Endothelial cell (in vitro differentiated cells): ENCODE measurements at places on chromosomes 12 and 14. TPM values are rescaled to one million over a fixed set of nuclear protein-coding genes. Genes with fewer than 3 reads are reported as not detected.
A peak's percentile ranks its signal among the peaks of the same experiment; 100 is the strongest.

DNA sequence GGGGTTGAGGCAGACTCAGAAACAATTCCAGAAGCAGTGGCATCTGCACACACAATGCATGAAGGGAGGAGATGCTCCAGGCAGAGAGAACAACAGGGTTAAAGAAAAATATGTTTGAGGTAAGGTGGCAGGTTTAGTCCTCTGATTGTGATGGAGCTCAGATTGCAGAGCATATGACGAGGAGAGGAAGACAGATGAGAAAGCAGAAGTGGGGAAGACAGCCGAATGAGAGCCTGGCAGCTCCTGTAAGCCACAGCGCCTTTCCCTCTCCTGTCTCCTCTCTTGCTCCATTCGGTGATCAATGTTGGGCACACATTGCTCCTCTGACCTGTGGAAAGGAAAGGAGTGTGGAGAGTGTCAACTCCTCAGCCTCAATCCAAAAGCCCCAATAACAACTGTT is 372.2 kb downstream of the GXYLT1 start:
- H3K4me3 ChIP-seq = no peak overlapping the region
- no peak overlapping the region for H3K27ac ChIP-seq
- no peaks in the 10 kb centered on the region for H3K36me3 ChIP-seq
- peaks cover 2% of the 10 kb centered on the region for H3K27me3 ChIP-seq

GRCh38 chr12:56118688-56119357 is 757 bp downstream of the ZC3H10 start:
- peak overlapping the region; percentile 100 for H3K27ac ChIP-seq
- H3K27me3 ChIP-seq = peaks cover 25% of the 10 kb centered on the region

GRCh38 chr12:124208489-124208888 is 86.4 kb upstream of the RFLNA start:
- H3K36me3 ChIP-seq = peaks cover 2% of the 10 kb centered on the region
- H3K4me1 ChIP-seq = no peaks in the 10 kb centered on the region
- no peak for DNase-seq
- no peak overlapping the region for H3K27ac ChIP-seq
- H3K4me3 ChIP-seq = no peak overlapping the region
- H3K27me3 ChIP-seq = no peaks in the 10 kb centered on the region

- DNase-seq = no peak
- no peak overlapping the region for H3K27ac ChIP-seq
- peaks cover 6% of the 10 kb centered on the region for H3K4me1 ChIP-seq
- no peaks in the 10 kb centered on the region for H3K36me3 ChIP-seq
- H3K4me3 ChIP-seq = no peak overlapping the region
These were observed 147.4 kb downstream of the SLC38A4 start for GRCh38 chr12:46678426-46678825.

DNA sequence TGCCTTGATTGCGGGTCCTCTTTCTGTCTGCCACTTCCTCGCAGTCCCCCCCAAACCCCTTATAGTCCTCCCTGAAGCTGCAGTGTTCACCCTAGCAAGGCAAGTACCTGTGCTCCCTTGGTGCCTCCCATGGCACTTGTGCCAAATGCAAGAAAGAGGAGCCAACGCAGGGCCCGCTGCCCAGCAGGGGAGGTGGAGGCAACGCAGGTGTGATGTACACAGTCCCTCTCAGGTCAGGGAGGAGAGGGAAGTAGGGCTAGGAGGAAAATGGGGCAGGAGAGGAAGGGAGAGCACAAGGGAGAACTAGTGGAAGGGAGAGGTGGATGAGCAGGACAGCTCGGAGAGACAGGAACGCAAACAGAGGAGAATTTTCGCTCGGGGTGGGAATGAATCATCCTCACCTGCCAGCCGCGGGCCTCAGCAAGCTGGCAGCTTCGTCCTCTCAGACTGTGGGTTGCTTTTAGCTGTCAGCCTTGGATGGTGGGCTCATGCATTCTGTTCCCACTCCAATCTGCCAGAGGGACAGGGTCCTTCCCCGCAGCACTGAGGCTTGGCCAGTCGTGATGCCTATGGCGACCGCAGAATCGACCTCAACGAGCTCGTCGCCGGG is 357.0 kb downstream of the CACNA1C start:
- peaks cover 9% of the 10 kb centered on the region for H3K27me3 ChIP-seq
- H3K4me1 ChIP-seq = peaks cover 15% of the 10 kb centered on the region
- H3K4me3 ChIP-seq = no peak overlapping the region
- no peak overlapping the region for H3K27ac ChIP-seq

DNA sequence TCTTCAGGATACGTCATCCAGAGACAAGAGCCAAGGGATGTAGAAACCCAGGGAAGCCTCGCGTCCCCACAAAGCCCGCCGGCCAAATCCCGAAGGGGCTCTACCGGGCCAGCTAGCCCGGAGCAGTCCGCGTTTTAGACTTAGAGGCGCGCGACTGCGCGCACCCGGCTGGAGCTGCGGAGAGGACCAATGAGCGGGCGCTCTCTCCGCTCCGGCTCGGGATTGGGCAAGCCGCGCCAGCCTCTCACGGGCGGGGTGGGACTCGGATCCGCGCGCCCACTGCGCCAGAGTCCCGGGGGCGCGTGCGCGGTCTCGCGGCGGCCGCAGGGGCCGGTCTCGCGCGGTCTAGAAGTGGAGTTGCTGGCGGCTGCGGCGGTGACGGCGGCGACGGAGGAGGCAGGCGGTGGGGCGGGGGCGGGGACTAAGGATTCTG is 241 bp upstream of the PALS1 start:
- H3K36me3 ChIP-seq = peaks cover 3% of the 10 kb centered on the region
- peak overlapping the region; percentile 94 for H3K27ac ChIP-seq
- peak; percentile 98 for DNase-seq
- H3K4me1 ChIP-seq = peaks cover 3% of the 10 kb centered on the region

DNA sequence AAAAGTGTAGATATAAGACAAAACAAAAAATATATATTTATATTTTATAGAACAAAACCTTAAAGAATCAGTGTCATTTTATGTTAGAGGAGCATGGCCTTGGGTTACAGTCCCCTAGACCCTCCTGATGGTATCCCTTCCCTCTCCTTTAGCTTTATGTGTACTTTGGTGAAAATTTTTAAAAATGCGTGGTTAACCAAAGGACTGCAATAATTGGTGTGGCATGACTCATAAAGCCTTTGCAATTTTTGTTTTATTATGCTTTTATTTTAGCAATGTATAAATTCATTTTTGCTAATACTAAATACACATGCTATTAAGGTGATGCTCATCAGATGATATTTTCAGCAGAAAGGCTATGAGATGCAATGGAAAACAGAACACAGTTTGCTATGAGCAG is 264.4 kb downstream of the SYT1 start:
- H3K27ac ChIP-seq = no peak overlapping the region
- peaks cover 6% of the 10 kb centered on the region for H3K27me3 ChIP-seq
- H3K36me3 ChIP-seq = no peaks in the 10 kb centered on the region

DNA sequence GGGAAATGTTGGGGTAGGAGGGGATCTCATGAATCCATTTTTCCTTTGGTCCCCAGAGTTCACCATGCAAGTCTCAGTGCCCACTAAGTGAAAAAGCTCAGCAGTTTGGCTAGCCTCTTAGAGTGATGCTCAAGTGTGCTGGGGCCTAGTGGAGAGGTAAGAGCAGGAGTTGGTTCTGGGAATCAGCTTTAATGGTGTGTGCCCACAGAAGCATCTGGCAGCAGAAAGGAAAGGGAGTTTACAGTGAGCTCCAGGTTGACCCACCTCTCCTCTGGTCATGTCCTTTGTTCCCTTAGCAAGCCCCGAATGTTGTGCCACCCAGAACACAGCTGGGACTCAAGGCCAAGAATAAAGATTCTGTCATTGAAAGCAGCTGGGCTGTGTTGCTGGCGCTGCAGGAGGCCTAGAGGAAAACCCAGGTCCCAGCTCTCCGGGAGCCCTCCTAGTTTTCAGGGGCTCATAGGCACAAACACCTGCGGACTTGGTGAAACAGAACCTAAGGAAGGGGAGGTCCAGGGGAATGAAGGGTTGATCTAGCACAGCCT is 320.8 kb downstream of the ZFP36L1 start:
- no peaks in the 10 kb centered on the region for H3K36me3 ChIP-seq
- peaks cover 61% of the 10 kb centered on the region for H3K4me1 ChIP-seq
- peaks cover 4% of the 10 kb centered on the region for H3K27me3 ChIP-seq
- peak overlapping the region; percentile 91 for H3K27ac ChIP-seq
- DNase-seq = no peak

DNA sequence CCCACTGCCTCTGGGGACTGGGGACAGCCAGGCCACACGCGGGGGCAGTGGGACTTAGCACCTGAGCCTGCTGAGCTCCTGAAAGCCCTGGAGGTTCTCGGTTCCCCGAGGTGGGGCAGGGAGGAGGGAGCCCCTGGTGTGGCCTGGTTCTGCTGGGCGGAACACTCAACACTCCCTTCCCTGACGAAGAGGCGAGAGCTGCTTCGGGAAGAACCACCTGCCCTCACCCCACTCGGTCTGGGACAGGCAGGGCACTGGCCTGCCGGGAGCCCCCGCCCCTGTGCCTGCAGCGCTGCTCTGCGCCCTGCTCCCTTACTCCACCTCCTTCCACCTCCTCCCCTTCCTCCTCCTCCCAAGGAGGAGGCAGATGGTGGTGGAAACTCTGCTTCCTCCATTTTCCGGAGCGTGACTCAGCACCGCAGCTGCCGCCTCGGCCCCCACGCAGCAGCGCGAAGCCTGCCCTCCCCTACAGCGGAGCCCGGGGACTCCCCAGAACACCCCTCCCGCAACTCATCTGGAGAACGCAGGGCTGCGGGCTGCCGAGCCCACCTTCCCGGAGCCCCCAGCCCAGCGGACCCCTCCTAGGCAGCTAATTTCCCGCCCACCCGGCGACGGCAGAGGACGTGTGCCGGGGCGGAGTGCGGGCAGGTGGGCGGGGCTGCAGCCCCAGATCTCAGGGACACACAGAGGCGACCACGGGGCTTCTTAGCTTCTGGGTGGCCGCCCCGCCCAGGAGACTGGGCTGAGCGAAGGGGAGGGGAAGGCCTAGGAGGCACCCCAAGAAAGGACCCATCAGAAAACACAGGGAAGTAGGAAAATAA is 11.7 kb upstream of the INF2 start:
- peaks cover 15% of the 10 kb centered on the region for H3K27me3 ChIP-seq
- no peak overlapping the region for H3K4me3 ChIP-seq
- peak; percentile 74 for DNase-seq
- peak overlapping the region; percentile 89 for H3K27ac ChIP-seq
- peaks cover 22% of the 10 kb centered on the region for H3K4me1 ChIP-seq

DNA sequence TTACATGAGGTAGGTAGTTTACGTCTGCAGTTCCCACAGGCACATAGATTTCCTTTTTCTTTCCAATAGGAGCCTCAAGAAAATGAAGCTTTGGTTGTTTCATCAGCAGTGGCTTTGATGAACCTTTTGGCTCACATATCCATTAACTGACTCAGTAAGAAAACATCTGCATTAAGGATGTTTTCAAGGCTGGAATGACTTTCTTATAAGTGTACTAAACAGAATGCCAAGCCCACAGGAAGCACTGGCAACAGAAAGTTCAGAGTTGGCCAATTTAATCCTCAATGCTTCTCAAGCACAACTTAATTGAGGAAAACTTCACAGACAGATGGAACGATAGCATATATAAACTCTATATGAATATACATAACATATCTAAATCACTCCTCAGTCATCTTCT is 63.5 kb downstream of the ST8SIA1 start:
- no peak overlapping the region for H3K4me3 ChIP-seq
- H3K27me3 ChIP-seq = no peaks in the 10 kb centered on the region
- H3K27ac ChIP-seq = no peak overlapping the region
- no peaks in the 10 kb centered on the region for H3K36me3 ChIP-seq
- H3K4me1 ChIP-seq = peaks cover 3% of the 10 kb centered on the region

DNA sequence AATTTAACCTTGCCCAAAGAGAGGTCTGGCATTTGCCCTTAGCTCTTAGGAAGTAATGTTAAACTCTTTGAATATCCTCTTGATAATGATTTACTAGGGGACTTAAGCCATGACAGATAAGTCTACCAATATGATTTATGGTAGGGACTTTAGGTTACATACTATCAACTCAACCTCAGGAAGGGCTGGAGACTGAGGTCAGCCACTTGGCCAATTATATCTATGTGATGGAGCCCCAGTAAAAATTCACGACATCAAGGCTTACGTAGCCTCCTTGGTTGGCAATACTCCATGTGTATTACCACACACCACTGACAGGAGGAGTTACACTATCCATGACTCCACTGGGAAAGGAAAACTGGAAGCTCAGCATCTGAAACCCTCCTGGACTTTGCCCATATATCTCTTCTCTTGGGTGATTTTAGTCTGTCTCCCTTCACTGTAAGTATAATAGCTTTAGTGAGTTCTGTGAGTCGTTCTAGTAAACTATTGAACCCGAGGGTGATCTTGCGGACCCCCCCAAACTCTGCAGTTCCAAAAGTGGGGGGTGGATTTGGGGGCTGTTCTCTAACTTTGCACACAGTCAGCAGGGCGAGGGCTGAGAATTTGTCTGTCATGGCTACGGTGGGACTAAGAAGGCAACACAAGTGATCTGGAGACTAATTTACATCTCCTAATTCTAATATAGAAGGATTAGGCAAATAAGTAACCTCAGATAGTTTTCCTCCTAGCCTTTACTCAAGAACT is 62.3 kb downstream of the R3HDM2 start:
- no peak for DNase-seq
- H3K4me3 ChIP-seq = no peak overlapping the region
- H3K4me1 ChIP-seq = no peaks in the 10 kb centered on the region
- H3K27me3 ChIP-seq = no peaks in the 10 kb centered on the region
- H3K27ac ChIP-seq = no peak overlapping the region

DNA sequence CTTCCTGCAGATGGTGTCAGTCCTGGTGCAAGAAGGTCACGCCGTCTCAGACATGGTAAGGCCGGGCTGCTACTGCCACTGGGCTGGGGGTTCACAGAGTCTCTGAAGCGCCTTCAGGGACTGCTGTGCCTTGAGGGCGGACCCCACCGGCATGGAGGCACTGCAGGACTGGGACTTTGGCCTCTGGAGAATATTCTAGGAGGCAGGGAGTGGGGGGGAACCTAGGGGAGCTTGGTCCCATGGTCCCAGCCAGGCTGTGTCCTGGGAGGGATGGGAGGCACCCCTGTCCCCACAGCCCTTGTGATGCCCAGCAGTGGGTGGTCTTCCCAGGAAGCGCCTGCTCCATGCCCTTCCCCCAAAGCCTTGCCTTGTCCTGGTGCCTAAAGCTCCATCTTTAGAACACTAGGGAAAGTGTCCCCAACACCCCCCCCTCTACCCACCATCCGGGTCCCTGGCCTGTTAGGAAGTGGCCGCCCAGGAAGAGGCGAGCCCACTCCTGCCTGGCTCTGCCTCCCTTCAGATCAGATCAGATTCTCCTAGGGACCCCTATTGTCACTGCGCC is 1.5 kb downstream of the AMN start:
- H3K4me3 ChIP-seq = no peak overlapping the region
- no peaks in the 10 kb centered on the region for H3K36me3 ChIP-seq
- no peak overlapping the region for H3K27ac ChIP-seq
- DNase-seq = no peak

DNA sequence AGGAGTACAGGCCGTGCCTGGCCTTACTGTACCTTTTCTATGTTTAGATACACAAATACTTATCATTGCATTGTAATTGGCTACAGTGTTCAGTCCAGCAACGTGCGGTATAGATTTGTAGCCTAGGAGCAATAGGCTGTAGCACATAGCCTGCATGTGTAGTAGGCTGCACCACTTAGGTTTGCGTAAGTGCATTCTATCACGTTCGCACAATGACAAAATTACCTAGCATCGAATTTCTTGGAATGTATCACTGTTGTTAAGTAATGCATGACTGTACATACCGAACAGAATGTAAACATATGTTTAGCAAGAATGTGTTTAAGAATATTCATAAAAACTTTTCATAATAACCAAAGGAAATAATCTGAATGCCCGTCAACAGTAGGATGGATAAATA is 31.9 kb downstream of the VRTN start:
- no peak overlapping the region for H3K4me3 ChIP-seq
- no peak for DNase-seq
- no peaks in the 10 kb centered on the region for H3K36me3 ChIP-seq
- H3K4me1 ChIP-seq = peaks cover 3% of the 10 kb centered on the region
- no peak overlapping the region for H3K27ac ChIP-seq

KRT71 gene
- not detected for total RNA-seq

TAS2R42 gene
- not detected for total RNA-seq

TAS2R31 gene
- 3.1 TPM for total RNA-seq

MSI1 gene
- 27.6 TPM for total RNA-seq

KRT79 gene
- total RNA-seq = not detected
